EL (cell line): ENCODE measurements at places on chromosomes 16 and 17.
A peak's percentile ranks its signal among the peaks of the same experiment; 100 is the strongest.

- DNase-seq: peak; percentile 80
Measured at GRCh38 chr17:68200689-68201417, 47.0 kb upstream of the AMZ2 start.

GRCh38 chr16:11583166-11583565 is 3.6 kb downstream of the LITAF start:
- peak; percentile 53 for DNase-seq

DNA sequence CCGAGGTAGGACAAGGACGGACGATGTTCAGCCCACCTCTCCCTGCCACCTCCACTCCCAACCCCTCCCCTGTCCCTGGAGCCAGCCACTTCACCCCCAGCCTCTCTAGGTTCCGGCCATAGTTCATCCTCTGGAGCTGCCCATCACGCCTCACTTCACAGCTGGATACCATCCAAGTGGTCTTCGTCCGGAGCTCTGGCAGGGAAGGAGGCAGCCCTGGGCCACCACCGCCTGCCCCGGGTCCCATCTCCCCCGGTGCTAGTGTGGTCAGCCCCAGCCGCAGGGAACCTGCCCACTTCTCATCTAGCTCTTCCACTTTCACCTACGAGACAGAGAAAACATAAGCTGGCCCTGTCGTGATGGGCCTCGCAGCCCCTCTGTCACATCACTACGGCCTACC is 6.3 kb upstream of the GPS2 start:
- DNase-seq: no peak

- no peak for DNase-seq
Measured at GRCh38 chr16:21611198-21611555, 11.8 kb downstream of the METTL9 start.

GRCh38 chr16:83851473-83851872 is 43.7 kb downstream of the HSBP1 start:
- no peak for DNase-seq

DNA sequence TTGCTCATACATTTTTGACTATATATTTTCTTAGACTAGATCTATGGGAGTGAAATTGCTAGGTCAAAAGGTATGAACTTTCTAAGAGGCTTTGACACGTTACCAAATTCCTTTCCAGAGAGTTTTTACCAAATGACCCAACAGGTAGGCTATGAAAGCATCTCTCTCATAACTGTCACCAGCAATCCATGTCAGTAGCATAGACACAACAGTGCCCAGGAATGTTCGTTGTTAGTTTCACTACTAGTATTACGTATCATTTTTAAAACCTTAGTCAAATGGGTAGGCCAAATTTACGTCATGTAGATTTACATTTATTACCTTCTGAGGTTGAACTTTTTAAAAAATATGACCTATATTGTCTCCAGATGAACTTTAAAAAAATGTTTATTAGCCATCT is 66.8 kb downstream of the MARCHF10 start:
- DNase-seq: no peak

DNA sequence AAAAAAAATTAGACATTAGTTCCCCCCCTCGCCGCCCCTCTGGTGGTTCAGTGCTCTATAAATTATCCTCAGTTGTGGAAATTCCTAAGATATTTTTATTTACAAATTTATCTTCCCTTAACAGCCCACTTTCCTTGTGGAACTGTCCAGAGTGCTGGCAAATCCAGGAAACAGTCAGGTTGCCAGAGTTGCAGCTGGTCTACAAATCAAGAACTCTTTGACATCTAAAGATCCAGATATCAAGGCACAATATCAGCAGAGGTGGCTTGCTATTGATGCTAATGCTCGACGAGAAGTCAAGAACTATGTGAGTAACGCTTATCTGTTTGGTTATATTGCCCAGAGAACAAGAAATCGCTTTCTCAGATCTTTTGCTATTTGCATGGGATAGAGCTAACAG is 2.9 kb downstream of the KPNB1 start:
- no peak for DNase-seq

- DNase-seq: no peak
Measured at GRCh38 chr17:50865868-50866260, 290 bp downstream of the TOB1 start.

- DNase-seq: no peak
Measured at GRCh38 chr17:77615703-77616253, 342.7 kb upstream of the TNRC6C start.

DNA sequence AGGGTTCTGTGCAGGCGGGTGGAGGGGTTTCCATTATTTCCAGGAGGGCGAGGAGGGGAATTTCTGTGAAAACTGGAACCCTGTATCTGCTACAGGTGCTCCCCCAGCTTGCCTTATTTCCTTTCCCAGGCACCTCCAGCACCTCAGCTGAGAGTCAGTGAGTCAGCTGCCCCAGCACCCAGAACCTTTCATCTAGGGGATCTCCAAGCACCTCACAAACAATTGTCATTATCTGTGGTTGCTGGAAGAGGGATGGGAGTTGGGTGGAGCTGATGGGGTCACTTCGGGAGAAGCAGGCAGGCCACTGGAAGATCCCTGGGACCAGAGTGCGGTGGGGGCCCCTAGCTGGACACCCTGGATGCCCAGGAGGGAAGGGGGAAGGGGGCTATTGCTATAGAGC is 10.0 kb upstream of the CLUH start:
- no peak for DNase-seq

DNA sequence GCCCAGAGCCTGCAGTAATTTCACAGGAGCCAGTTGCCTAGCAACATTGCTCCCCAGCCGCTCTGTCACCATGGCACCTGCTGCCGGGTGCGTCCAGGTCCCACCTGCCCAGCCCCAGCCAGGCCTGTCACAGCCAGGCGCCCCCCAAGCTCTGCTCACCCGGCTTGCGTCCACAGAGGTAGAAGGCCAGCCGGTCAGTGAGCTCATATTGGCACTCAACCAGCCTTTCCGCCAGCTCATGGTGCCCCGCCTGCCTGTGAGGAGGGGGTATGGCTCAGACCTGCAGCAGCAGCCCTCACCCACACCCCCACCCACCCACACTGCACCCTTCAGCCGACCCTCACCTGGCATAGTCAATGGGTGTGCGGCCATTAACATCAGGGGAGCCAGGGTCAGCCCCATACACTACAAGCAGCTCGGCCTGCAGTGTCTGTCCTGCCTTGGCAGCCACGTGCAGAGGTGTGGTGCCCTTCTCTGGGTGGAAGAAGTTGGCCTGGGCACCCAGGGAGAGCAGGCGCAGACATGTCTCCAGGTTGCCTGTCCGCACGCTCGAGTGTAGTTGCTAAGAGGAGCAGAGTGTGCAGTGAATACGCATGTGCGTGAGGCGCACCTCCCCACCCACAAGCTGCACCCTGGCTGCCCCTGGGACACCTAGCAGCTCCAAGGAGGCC is 7.7 kb downstream of the GIT1 start:
- DNase-seq: no peak

DNA sequence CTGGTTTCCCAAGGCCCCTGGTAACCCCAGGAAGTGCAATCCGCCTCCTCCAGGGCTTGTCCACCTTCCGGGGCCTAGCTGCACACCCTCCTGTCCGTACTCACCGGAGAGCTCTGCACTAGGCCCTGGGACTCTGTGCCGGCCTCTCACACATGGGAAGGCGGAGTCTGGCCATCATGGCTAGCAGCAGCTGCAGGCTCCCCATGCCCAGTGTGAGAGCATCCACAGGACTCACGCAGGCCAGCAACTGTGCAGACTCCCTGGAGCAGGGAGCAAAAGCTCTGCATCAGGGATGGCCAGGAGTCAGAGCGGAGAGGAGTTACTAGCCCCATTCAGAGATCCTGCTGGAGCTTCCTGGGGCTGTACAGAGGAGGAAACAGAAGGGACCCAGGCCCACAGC is 20.2 kb downstream of the FOXN1 start:
- DNase-seq: no peak

DNA sequence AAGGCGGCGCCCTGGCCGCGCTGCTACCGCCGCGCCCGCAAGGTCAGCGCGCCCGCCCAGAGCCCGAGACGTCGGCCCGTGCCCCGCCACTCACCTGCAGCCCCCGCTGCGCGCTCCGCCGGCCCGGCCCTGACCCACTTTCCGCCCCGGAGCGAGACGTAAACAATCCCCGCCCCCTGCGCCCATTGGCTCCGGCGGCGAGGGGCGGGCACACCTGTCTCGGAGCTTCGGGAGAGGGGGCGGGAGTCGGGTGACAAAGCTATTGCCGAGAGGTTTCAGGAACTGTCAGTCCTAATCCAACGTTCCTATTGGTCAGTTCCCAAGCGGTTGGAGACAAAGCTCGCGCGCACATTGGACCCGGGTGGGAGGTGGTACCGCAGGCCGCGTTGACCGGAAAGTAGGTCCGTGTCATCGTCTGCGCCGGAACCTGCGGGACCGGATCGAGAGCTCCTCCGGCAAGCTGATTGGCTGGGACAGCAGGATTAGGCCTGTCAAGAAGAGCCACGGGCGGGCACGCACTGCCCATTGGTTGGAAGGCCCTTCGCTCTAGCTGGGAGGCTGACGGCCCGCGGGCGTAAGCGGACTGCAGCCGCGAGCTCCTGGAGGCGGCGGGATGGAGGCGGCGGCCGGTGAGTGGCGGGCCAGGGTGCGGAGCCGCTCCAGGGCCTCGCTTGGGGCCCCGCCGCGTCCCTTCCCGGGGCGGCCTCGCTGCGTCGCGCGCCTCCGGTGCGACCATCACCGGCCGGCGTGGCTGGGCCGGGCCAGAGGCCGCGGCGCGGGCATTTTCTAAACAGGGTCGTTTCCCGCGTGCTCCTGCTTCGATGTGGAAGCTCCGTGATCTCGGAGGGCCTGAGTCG is at the start of the genes NUBP2 and SPSB3:
NUBP2 (plus strand) TSS at position 553 of the 857 bp plus-strand sequence; CDS start at position 614, 61 bp downstream.
SPSB3 (minus strand) TSS at position 164 of the 857 bp plus-strand sequence. CDS start 1,088 bp downstream, outside the sequence.
- peak; percentile 100 for DNase-seq

DNA sequence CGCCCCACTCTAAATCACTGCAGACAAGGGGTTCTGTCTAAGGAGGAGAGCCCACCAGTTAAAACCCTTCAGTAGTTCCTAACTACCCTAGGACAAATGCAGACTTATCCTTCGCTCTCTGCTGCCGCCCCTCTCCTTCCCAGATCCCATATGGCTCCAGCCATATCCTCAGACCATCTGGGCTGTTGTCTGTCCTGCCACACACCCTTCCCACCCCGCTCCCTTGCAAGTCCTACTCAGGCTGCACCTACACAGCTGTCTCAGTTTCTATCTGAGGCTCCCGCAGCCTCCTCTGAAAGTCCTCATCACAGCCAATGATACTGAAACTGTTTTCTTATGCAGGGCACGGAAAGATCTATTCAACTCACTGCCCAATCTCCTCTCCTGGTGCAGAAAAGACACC is 720 bp upstream of the BCKDK start:
- DNase-seq: no peak

- no peak for DNase-seq
Measured at GRCh38 chr17:83175119-83175821, 95.9 kb downstream of the METRNL start.

GRCh38 chr17:79699386-79700036 is 31.2 kb upstream of the ENPP7 start:
- DNase-seq: no peak

DNA sequence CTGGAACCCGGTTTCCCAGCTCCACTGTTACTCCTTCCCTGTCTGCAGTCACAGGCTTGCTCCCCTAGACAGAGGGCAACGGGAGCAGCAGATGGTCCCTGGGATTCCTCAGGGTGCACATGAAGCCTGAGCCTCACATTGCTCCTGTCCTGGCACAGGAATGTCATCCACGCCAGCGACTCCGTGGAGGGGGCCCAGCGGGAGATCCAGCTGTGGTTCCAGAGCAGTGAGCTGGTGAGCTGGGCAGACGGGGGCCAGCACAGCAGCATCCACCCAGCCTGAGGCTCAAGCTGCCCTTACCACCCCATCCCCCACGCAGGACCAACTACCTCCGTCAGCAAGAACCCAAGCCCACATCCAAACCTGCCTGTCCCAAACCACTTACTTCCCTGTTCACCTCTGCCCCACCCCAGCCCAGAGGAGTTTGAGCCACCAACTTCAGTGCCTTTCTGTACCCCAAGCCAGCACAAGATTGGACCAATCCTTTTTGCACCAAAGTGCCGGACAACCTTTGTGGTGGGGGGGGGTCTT is 1.6 kb upstream of the DECR2 start:
- no peak for DNase-seq

GRCh38 chr17:82603981-82604448 is 44.2 kb downstream of the WDR45B start:
- DNase-seq: no peak

DNA sequence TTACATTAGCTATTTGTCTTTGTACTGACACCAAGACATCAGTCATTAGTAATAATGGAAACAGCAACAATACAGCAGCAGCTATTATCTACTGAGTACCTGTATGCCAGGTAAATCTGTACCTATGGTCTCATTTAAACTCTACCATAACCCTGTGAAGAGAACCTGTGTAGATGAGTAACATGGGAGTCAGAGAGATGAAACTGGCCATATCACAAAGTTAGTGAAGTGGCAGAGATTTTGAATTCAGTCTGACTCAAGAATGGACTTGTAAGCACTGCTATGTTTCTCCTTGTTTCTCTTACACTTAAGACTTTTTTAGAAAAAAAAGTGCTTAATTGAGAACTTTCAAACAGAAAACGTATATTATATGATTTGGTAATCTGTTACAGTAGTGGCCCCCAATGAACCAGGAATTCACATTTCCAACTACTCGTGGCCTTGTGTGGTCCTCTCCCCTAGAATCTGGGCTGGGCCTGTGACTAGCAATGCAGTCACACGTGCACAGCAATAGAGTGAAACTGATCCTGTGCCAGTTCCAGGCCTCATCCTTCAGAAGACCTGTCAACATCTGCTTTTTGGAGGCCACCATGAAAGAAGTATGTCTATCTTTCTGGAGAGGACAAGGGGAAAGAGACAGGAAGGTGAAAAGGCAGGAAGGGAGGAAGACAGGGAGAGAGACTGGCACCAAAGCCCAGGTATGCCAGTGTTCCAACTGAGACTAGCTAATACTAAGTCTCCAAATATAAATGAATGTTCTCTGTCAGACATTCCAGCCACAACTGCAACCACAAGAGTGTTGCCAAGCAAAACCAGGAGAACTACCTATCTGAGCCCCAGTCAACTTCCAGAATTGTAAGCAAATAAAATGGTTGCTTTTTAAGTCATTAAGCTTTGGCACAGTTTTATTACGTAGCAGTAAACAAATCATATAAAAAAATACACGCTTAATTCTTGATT is 12.0 kb downstream of the CRLF3 start:
- DNase-seq: no peak

GRCh38 chr17:57678393-57678792 is 66.7 kb downstream of the CCDC182 start:
- DNase-seq: no peak

DNA sequence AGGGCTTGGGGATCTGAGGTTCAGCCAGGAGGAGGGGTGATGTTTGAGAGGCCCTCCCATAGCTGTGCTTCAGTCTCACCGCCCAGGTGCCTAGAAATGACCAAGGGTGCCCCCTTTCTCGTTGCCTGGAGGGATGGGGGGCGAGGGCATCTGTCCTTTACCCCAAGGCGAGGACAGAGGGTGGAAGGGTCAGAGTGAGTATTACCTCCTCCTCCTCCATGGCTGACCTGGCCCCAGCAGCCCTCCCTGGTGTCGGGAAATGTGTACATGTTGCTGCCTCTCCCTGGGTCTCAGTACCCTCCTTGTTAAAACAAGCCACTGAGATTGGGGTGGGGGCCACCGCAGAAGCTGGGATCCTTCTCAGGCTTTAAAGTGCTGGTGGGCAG is 2.4 kb downstream of the NECAB2 start:
- DNase-seq: no peak
